Stimulated activated CD8-positive, alpha-beta memory T cell treated with anti-CD3 and anti-CD28 coated beads, Interleukin-4, amount 100 ng/mL, for 1 hour (primary cell): ENCODE measurements at places on chromosomes 7 and 10.

- DNase-seq = no peak
Observed at GRCh38 chr10:22437620-22438588, 92.6 kb downstream of the SPAG6 start.

DNA sequence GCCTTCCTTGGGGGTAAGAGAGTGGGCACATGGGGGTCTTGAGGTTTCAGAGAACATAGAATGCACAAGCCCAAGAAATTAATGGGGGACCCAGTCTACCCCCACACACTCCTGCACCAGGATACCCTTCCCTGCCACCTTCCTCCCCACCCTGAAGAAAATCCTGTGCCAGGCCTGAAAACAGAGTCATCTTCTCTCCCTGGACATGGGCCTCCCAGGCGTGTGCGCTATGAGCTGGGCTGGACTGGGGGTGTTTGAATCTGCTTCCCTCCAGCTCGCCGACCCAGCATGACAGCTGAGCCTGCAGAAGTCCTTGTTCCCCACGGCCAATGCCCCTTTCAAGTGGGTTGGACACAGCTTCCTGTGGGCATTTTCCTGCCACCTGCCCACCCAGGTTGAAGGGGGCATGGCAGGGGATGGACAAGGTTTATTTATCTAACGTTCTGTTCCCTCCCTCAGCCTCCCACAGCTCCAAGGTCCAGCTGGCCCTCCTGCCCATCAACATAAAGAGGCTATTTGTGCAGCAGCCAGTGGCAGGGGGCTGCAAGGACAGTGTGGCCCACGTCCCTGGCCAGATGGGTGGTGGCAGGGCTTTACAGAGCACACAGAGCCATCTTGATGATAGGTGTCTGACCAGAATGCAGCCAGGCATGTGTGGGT, 141.0 kb downstream of the SH3PXD2A start:
- no peak for DNase-seq

- no peak for DNase-seq
Observed at GRCh38 chr7:30001998-30002397, 12.4 kb upstream of the SCRN1 start.

GRCh38 chr10:77844713-77845445, 81.7 kb downstream of the DLG5 start:
- DNase-seq = no peak

GRCh38 chr10:72259491-72260238, 14.1 kb upstream of the DDIT4 start:
- no peak for DNase-seq

DNA sequence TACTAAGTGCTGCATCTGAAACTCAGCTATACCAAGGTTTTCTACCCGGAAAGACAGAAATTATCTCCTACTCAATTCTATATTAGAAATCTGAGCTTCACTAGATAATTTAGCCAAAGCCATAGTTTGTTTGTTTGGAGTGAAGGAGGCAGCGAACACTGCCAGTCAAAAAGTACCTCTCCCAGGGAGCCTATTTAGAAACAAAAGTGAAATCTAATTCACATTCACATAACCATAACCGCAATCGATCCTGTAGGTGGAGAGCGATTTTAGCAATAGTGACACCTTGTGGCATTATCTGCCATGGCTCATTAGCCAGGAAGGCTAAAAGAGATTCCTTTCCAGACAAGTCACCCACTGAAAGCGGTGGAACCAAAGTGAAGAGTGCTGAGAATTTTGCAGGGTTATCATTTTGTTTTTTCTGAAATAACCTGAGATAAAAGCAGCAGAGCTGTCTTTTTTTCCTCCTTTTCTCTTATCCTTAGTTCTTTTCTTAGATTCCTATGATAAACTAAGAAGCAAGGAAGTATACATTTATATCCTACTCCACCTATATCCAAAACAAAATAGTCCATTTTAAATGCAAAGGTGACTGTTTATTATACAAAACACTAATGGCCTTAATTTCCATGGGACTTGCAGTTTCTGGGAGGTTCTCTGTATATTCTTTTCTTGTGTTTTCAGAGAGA, 83.7 kb upstream of the BET1 start:
- no peak for DNase-seq

- DNase-seq = no peak
Observed at GRCh38 chr10:15112657-15113056, 15.5 kb downstream of the RPP38 start.

GRCh38 chr10:13993169-13993568, 337.6 kb downstream of the FRMD4A start:
- DNase-seq = no peak

GRCh38 chr10:124268976-124269375, 149.7 kb downstream of the OAT start:
- DNase-seq = no peak

DNA sequence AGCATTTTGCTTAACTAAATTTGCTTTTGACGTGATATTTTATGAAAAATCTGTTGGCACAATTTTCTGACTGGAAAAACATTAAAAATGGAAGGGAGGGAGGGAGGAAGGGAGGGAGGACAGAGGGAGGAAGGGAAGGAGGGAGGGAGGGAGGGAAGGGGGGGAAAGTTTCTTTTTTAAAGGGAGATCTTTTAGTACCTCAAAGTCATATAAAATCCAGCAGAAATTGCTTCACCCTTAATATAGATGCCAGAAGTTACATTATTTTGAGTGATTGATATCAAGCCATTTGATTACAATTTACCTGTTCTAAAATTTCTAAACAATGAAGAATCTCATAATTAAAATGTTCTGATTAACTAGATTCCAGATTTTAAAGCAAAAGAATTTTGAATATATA, 68.9 kb downstream of the CABCOCO1 start:
- no peak for DNase-seq

GRCh38 chr7:157719008-157719682, 382.3 kb downstream of the DNAJB6 start:
- no peak for DNase-seq

DNA sequence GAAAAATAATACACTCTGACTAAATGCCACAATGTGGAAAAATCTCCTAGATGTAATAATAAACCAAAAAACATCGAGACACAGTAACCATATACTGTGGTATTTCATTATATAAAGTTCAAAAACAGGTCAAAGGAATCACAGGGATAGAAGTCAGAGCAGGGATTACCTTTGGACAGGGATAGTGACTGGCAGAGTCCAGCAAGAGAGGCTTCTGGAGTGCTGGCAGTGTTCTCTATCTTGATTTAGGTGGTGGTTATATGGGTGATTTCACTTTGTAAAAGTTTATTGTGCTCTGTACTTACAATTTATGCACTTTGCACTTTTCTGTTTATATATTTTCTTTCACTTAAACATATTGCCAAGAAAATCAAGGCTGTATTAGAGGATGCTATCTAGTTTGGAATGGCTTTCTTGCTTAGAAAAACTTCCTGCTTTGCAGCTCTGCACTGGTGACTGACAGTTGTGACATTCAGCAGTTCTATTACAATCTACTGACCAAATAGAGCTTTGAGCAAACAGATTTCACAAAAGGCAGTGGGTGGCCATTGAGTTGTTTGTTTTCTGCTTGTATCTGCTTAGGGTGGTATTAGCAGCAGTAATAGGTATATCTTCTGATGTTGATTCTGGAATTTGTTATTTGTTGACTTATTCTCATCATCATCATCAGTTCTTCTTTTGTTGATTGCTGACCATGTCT, 263.6 kb upstream of the LRGUK start:
- no peak for DNase-seq

GRCh38 chr10:16297069-16297468, 139.7 kb upstream of the PTER start:
- DNase-seq = no peak

DNA sequence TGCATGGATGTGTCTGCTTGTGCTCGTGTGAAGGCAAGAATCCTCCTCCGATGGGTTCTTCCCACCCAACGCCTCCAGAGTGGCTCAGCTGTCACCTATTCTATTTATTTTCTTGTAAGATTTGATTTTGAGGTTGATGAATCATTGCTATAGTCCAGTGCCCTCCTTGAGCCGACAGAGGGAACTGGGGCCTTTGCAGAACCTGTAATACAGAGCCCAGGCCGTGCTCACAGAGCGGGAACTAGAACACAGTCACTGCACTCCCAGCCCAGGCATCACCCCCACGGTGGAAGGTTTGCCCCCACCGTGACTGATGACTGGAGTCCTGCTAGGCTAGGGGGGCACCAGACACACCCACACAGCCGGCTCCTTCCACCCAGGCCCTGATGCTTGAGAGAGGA, 2.0 kb downstream of the RARRES2 start:
- DNase-seq = no peak

DNA sequence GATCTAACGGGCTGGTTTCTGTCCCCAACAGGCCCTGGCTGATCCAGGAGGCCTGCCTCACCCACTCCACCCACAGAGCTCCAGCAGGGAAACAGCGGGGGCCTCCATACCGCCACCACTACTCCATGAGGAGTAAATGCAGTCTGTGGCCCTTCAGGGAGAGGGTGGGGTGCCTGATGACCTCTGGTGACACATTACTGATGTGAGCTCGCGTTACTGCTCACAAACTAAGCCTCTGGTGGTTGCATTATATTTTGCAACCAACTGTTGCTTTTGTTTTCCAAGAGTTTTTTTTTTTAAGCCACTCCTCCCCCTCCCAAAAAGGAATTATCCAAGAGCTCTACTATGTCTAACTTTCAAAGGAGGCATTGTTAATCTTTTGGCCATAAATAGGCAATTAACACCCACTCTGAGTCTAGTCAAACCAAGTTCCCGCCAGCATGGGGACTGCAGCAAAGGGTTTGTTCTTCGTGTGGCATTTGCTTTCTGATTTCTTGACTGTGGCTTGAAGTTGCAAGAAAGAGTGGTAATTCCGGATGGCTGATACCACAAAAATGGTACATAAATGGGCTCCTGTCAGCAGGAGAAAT, 72.6 kb downstream of the FAM53B start:
- DNase-seq = no peak

DNA sequence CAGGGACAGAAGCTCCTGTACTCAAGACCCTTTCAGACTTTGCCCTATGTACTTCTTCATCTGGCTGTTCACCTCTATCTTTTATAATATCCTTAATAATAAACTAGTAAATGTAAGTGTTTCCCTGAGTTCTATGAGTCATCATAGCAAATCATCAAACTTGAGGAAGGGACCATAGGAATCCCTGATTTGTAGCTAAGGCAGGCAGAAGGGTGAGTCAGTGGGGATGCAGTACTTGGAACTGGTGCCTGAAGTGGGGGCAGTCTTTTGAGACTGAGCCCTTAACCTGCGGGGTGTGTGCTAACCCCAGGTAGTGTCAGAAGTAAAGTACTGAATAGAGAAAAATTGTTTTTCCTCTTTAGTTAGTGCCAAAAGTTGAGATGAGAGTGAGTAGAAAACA, 6.2 kb upstream of the TMEM243 start:
- no peak for DNase-seq

DNA sequence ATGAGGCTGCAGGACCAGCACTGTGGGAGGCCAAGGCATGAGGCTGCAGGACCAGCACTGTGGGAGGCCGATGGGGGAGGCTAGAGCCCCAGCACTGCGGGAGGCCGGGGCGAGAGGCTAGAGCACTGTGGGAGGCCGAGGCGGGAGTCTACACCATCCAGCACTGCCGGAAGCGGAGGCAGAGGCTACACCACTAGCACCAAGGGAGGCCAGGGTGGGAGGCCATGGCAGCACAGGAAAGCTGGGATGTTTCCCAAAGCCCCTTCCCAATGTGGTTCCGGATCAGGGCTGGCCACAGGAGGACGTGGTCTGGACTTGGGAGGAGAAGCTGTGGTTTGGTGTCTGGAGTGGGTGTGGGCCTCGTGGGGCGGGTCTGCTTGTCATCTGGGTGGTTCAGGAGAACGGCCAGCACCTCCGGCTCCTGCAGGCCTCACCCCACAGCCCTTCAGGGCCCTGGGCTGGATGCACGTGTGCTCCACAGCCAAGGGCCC, 43.6 kb downstream of the PDGFA start:
- DNase-seq = no peak

- no peak for DNase-seq
Observed at GRCh38 chr10:112536663-112537062, 89.6 kb downstream of the VTI1A start.

- DNase-seq = no peak
Observed at GRCh38 chr7:4873071-4873944, 10.2 kb downstream of the RADIL start.

DNA sequence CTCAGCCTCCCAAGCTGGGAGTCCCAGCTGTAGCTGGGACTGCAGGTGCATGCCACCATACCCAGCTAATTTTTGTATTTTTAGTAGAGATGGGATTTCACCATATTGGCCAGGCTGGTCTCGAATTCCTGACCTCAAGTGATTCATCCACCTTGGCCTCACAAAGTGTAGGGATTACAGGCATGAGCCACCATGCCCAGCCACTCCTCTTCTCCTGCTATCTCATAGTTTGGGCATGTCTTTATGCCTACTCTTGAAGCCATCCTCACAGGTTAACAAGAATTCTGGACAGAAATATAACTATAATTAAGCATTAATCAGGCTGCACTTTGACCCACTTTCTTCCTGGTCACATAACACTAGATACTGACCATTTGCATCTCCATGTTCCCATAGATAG, 28.6 kb upstream of the C10orf67 start:
- no peak for DNase-seq

DNA sequence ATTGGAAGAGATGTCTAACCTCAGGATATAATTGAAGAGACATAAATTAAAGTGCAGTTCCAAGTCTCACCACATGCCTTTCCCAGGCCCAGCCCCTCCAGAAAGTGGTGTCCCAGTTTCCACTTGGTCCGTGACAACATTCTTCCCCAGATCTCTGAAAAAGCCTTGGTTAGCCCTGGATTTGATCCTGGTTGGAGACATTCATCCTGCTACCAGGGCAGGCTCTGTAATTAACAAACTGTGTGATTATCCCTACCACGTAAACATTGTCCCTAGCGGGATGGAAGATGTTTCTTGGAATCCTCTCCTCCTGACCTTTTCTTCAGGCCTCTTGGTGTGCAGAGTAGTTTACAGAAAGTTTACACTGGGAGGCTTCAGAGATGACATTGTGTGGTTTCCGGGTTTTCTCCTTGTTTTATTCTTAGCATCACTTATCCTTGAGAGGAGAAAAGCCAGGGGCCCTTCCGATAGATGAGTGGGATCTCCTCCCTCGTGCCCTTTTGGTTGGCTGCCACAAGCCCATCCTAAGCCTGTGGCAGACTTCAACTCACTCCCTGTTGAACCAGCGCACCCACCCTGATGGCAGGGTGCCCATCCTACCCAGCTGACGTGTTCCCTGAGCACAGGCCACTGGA, 83.8 kb downstream of the COL13A1 start:
- no peak for DNase-seq

- DNase-seq = no peak
Observed at GRCh38 chr10:76139431-76139830, 708.0 kb downstream of the LRMDA start.

DNA sequence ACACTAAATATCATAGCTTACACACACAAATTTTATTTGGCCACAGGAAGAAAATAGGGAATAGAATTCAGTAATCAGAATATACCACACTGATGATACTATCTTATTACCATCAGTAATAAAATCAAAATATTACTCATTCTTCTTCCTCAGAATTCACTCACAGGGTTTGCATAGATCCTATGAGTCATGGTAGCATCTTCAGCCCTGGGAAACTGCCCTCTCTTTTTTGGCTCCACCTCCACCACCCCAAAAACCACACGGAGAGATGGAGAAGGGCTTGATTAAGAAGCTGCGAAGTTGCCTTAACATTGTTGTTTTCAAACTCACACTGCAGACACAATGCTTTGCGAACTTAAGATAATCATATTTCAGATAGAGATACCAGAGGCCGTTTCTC, 154.1 kb upstream of the AHR start:
- no peak for DNase-seq

- no peak for DNase-seq
Observed at GRCh38 chr10:15385552-15386455, 14.7 kb upstream of the FAM171A1 start.

GRCh38 chr10:66811211-66811610, 114.6 kb upstream of the LRRTM3 start:
- no peak for DNase-seq

GRCh38 chr10:121096617-121097431, 245.7 kb downstream of the WDR11 start:
- DNase-seq = no peak
